ENCODE measurements at places on chromosomes 7 and 10. TPM values are rescaled to one million over a fixed set of nuclear protein-coding genes. Genes with fewer than 3 reads are reported as not detected.

Gene CHST3
- total RNA-seq: 10.3 TPM

Gene SLC26A5
- not detected for total RNA-seq

Gene CLDN4
- total RNA-seq: 3.2 TPM

Gene FANK1
- 3.0 TPM for total RNA-seq

Gene ADGRA1
- total RNA-seq: not detected

Gene SH2D4B
- not detected for total RNA-seq

Gene CCAR1
- 18.9 TPM for total RNA-seq

Gene RPEL1
- 0.13 TPM for total RNA-seq

Gene TMUB1
- total RNA-seq: 58.2 TPM

Gene LLCFC1
- not detected for total RNA-seq

Gene KAZALD1
- 67.5 TPM for total RNA-seq

Gene DUSP5
- total RNA-seq: 33.7 TPM

Gene AGMO
- under 0.01 TPM for total RNA-seq

Gene MMD2
- total RNA-seq: not detected

Gene MORN4
- 3.4 TPM for total RNA-seq

Gene DCLRE1C
- 4.6 TPM for total RNA-seq

Gene OLAH
- total RNA-seq: 0.65 TPM

Gene MARCHF5
- 15.3 TPM for total RNA-seq

Gene MICALL2
- total RNA-seq: 14.0 TPM

Gene STN1
- 29.6 TPM for total RNA-seq

Gene TCERG1L
- not detected for total RNA-seq

Gene FAM200A
- total RNA-seq: 17.9 TPM

Gene WIPF3
- not detected for total RNA-seq

Gene NEUROG3
- not detected for total RNA-seq

Gene HOXA9
- total RNA-seq: 1.0 TPM

Gene SPOCK2
- 0.26 TPM for total RNA-seq

Gene PSMA2
- total RNA-seq: 110 TPM

Gene OR2A1
- 0.24 TPM for total RNA-seq

Gene ITIH5
- total RNA-seq: 0.91 TPM

Gene ZNF488
- total RNA-seq: 0.52 TPM

Gene LHFPL3
- not detected for total RNA-seq
